NCI-H1694 treated with DMSO at 0.1 percent for 48 hours (cell line): ENCODE measurements at places on chromosomes 12 and 14.

DNA sequence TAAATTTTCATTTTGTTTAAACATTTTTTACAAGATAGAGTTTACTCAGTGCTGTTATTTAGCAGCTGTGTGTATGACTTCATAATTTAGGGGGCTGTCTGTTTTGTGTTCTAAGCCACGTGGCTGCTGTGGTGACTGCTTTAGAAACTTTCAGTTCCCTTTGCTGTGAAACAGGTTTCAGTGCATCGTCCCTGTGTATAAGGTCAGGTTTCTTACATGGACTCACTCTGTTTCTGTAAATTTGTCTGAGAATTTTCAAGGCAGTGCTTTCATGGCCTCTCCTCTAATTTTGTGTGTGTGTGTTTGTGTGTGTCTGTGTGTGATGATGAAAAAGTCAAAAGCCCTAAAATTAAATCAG is 32.4 kb downstream of the BICD1 start:
- peak; percentile 66 for DNase-seq

- no peak for DNase-seq
Measured at GRCh38 chr12:62631471-62632410, 165.1 kb downstream of the MON2 start.

GRCh38 chr14:56659964-56660551 is 80.5 kb downstream of the TMEM260 start:
- peak; percentile 81 for DNase-seq

DNA sequence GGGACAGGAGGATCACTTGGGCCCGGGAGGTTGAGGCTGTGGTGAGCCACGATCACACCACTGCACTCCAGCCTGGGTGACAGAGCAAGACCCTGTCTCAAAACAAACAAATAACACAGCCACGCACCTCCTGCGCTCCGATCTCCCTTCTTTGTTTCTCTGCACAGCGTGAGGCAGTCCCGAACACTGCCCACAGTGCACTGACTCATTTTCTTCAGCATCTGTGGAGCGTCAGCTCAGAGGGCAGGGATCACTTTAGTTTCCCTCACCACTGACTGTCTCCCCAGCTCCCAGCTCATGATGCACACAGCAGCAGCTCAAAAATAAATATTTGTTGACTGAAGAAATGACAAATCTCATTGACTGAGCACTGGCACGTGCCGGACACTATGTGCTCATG is 883 bp upstream of the MYL2 start:
- no peak for DNase-seq

DNA sequence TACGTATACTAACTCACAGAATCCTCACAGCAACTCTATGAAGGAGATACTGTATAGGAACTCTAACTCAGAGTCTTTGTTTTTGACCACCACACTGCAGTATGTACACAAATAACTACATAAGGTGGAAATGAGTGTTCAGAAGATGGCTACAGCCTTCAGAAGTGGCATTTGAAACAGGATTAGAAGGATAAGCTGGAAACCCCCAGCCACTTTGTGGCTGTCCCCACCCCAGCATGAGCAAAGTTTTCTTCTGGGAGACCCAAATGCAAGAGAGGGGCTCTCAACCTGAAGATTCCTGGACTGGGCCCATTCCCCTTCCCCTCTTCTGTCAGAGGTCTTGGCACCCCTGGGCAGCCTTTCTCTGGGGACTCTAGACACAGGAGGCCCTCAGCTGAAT is 43.2 kb upstream of the PNMA1 start:
- no peak for DNase-seq
